Stimulated activated CD4-positive, alpha-beta T cell treated with anti-CD3 and anti-CD28 coated beads, Interleukin-1b, Interleukin-23, amount 100 ng/mL, for 1 hour (primary cell): ENCODE measurements at places on chromosomes 4 and X.

GRCh38 chrX:48589482-48590162 lies 7.7 kb upstream of the WDR13 start:
- no peak for DNase-seq

DNA sequence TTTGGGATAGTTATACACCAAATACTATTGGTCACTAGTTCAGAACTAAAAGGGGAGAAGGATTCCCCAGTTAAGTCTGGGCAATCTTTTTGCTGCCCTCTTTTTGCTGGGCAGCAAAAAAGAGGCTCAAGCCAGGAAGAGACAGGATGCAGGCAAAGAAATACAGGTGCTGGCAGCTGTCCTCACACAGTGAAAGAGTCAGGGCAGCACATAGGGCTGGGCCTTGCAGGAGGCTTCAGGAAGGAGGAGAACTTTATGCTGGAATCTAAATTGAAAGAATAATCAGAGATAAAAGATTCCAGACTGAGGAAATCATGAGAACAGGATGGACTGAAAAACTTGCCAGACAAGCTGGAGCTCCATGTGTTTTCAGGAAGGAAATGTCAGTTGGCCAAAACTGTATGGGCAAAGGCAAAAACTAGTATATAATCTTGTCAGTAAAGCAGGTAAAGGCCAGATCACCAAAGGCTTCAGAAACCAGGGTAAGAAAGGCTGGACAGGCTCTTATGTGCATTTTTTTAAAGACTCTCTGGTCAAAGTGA lies 46.8 kb downstream of the PDGFC start:
- DNase-seq: no peak

DNA sequence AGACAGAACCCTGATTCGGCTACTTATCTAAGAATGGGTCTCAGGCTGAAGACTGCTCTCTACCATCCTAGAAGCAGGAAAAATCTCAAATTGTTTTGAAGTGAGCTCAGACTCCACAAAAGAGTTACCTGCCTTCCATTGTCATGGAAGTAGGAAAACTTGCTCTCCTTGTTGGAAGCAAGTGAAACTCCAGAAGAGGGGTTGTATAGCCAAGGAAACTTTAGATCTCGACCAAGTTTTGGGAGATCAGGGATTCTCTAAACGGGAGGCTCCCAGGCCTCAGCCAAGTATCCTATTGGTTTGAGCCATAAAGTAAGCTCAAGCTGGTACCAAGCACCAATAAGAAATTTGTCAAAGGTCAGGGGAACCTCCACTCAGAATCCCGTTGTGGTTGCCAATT lies 9.2 kb upstream of the FHDC1 start:
- DNase-seq: no peak

GRCh38 chr4:104941661-104942062 lies 205.0 kb upstream of the TET2 start:
- no peak for DNase-seq

- no peak for DNase-seq
Observed at GRCh38 chr4:101190751-101191150, 156.6 kb downstream of the PPP3CA start.
